ENCODE measurements at places on chromosomes 1 and 21.
A peak's percentile ranks its signal among the peaks of the same experiment; 100 is the strongest.

DNA sequence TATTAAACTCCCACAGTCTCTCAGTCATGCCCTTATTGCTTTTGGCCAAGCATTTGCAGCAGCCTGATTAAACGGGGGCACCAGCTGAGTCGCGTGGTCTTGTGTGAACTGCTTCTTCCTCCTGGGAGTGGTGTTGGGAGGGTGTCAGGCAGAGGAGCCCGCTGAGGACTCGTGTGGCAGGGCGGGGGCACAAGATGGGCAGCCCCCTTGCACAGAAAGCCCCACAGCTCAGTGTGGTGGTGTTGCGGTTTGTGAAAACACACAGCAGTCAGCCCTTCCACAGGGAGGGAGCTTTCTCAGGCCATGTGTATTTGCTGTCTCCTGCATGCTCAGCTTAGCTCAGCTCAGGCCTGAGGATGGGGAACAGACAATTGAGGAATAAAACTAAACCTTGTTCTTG is 22.4 kb downstream of the PEX14 start:
- DNase-seq = no peak

DNA sequence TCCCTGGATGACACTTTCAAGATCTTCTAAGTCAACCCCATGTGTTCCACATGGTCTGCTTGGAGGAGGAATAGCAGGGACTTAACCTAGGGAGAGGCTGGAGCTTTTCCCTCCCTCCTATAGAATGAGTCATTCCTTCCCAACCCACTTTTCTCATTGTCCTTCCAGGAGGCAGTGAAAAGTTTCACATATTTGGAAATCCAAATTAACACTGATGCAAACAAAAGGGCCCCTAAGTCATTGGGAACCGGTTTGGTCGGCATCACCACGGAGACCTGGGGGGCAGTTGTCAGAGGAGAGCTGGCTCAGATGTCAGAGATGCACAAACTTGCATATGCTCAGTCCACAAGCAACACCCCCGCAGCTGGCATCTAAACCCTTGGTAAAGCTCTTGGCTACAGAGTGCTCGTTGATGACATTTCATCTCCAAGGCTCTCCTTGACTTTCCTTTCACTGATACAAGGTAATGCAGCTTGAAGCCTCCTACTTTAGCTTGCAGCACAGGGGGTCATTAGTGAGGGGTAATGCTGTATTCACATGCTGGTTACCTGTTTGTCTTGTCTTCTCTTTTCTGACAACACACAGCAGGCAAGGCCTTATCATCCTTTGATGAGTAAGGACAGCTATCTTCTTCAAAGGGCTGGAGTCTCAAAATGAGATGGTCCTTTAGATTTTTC is 12.3 kb upstream of the LRRC8D start:
- DNase-seq = no peak

DNA sequence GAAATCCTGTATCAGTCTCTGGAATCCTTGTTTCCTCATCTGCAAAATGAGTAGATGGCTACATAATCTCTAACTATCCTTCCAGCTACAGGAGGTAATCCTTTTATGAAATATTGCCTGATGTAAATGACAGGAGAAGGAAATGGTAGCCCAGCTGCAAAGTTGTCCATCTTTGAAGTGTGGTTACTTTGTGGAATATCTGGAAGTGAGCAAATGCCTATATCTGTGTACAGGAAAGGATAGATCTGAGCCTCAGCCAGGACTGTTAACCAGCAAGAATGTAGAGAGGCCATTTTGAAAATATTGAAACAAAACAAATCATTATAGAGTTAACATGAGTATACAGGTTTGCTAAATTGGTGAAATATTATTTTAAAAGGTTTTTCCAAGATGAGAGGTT is 74.8 kb upstream of the BMP8A start:
- DNase-seq = no peak

DNA sequence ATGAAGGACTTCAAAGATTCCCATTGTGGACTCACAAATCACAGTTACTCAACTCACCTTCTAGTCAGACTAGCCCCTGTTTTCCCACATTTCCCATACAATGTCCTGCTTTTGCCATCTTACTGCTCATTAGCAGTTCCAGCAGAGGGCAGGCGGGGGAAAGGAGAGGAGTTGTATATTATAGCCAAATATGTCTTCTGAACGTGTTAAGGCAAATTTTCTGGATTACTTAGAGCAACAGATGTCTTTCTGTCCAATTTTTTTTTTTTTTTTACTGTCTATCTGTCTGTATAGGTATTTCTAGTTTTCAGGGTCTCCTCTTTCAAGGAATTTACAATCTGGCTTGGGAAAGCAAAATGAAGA is 29.9 kb upstream of the DDAH1 start:
- no peak for DNase-seq

GRCh38 chr1:43831851-43832250 is 101.8 kb upstream of the ARTN start:
- no peak for DNase-seq

DNA sequence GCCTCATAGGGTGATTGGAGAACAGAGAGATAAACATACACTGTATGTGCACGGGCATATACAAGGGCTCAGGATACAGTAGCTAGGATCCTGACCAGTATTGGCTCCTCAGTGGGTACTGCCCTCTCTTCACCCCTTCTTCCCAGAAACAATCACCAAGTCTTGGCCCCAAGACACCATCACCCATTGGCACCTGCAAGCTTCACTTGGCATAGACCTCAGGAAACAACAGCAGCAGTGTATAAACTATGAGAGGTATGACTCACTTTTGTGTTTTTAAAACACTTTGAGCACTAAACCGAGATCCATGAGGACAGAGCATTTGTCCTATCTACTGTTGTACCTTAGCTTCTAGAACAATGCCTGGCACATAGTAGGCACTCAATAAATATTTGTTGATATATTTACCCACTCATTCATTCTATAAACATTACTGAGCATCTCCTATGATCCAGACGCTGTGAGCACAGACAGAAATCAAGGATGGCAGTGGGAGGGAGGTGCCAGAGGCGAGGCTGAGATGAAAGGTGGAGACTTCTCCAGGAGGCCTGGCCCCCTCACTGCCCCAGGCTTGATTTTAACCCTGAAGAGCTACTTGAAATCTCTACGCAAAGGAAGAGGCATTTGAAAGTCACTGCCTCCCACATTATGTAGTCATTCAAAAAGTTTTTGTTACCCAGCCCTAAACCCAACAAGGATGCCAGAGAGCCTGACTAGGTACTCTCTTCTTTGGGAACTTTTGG is 95.2 kb downstream of the CAMK2N1 start:
- no peak for DNase-seq

- no peak for DNase-seq
Measured at GRCh38 chr1:156246781-156247459, 936 bp downstream of the PAQR6 start.

DNA sequence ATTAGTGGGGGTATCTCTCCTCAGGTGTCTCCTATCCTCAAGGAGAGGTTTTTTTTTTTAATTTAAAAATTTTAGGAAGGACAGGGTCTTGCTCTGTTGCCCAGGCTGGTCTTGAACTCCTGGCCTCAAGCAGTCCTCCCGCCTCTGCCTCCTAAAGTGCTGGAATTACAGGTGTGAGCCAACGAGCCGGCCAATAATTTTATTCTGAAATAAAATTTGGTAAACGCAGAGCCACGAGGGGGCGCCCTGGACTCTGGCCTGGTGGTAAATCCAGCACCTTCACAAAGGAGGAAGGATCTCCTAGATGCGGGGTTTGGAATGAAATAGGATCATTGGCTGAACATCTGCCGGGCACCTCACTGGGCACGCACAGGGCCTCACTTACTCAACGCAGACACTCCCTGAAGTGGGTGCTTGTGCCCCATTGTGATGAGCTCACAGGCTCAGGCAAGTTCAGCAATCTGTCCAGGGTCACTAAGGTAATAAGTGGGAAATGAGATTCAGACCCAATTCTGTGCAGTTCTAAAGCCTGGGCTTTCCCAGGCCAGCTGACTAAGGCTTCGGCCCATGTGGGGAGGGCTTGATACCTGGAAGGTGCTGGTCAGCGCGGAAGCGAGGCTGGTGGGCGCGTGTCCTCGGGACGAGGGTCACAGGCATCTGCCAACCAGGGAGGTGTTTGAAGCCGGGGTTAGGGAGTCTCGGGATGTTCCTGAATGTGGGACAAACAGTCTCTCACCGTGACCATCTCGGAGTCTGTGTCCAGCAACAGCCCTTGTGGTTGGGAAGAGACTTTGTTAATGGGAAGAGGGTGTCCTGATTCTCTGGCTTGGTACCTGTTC is 32.7 kb upstream of the ETV3 start:
- peak; percentile 10 for DNase-seq

- no peak for DNase-seq
Measured at GRCh38 chr1:54253480-54253879, 53.5 kb downstream of the MRPL37 start.

GRCh38 chr1:205317311-205317917 is 4.1 kb downstream of the NUAK2 start:
- DNase-seq = peak; percentile 55

DNA sequence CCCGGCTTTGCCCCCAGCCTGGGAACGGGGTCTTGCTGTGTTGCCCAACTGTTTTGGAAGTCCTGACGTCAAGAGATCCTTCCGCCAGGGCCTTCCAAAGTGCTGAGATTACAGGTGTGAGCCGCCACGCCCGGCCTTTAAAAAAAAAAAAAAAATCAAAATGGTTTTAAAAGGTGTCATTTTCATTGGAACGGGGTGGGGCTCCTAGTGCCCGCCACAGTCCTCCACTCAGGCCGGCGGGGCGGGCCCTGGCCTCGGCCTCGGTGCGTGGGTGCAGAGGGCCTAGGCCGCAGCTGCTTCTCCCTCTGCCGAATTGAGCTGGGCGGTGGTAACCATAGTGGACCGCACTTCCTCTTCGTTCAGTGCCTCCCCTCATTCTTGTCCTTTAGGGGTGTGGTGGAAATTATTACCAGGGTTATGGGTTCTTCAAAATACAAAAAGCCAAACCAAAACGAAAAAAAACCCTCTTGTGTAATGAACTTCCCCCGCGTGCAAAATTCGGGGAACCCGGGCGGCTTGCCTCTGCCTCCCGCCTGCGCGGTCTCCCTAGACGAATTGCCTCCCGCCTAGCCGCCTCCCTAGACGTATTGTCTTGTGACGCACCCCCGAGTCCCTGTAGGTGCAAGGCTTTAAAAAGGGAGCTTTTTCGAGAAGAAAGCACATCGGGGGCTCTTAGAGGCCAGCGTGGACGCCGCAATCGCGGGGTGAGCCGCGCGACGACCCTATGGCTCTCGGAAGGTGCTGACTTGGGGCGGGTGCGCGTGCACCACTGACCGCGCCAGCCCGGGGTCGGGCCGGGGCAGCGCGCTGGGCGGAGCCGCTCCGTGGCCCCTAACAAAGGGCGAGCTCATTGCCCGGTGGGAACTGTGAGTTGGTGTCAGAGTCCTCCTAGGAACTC is 10.5 kb upstream of the SPEN start:
- DNase-seq = no peak

DNA sequence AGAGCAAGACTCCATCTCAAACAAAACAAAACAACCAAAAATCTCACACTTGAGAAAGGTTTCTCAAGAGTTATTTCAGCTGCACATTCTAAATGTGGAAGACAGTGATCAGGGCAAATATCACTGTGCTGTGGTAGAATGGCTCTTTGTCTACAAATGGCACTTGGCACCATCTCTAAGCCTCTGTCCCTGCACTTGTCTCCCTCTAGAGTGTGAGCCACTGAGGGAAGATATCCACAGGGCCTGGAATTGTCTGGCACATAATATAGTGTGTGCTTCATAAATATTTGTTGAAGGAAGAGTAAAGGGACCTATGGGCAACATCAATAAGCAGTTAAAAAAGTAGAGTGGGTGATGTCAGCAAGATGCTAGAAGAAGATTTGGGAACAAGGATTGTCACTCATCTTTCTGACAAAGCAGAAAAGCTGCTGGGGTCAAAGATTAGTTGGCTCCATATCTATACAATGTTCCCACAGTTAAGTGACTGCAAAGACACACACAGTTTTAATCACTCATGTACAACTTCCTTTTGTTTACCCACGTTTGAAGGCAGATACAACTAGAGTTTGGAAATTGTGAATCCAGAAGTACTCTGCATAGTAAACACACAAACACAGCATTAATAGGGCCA is 19.1 kb downstream of the CD101 start:
- DNase-seq = no peak

GRCh38 chr1:171472183-171472647 is 13.1 kb upstream of the PRRC2C start:
- no peak for DNase-seq

DNA sequence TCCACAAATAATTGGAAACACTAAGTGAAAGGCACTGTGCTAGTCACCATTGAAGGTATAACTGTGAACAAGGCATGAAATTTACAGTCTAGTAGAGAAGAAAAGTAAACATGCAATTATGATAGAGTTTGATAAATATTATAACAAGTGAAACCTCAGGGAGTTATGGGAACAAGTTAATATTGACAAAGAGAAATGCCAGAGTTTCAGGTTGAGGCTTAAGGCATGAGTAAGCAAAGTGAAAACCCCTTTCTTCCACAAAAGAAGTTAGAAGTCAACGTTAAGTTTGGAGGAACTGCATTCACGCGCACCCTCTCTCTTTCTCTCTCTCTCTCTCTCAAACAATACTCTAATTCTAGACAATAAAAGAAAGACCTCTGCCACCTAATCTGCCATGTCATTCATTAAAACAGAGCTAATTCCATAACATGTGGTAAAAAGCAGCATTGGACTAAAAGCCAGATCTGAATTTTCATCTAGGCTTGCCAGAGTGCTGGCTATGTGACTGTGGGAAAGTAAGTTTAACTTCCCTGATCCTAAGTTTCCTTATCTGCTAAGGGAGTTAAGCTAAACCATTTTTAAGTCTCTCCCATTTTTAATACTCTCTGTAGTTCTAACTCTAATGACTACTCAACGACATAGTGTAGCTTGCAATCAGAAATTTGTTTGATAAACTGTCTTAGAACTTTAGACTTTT is 22.0 kb downstream of the SLC44A5 start:
- no peak for DNase-seq

GRCh38 chr1:221334062-221334461 is 407.8 kb downstream of the DUSP10 start:
- no peak for DNase-seq

- no peak for DNase-seq
Measured at GRCh38 chr1:69919922-69920273, 285.5 kb downstream of the LRRC40 start.

DNA sequence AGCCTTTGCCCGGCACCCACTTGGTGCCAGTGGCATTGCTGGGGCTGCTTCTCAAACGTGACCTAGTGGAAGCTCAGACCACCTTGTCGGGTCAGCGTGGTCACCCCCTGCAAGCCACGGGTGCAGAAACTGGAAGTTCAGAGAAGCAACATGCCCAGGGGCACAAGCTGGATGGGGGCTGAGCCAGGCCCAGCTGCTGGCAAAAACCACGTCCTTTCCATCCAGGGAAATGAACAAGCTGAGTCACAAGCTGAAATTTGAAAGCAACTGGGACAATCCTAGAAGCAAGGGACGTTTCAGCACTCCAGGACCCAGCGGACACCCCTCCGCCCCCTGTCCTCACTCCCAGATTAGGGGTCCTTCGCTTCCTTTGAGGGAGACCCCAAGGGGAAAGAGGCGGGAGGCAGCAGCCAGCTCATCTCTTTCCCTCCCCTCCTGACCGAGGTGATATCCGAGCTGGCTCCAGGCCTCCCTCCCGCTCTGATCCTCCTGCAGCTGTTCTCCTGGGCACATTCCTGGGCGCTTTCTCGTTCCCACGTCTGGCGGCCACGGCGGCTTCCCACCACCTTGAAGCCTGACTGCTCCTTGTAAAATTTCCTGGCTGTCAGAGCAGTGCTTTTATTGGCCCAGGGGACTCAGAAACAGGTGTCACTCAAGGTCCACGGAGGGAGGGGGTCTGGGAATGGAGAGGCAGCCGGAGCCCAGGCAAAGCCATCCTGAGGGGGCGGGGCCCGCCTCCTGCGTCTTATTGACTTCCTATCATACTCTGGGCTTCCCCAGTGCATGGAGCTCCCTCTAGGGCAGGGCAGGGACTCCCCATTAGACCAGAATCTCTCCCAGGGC is 62.8 kb downstream of the PAX7 start:
- DNase-seq = no peak

GRCh38 chr1:40877698-40878097 is 15.5 kb upstream of the CITED4 start:
- peak; percentile 56 for DNase-seq
